ENCODE measurements at places on chromosomes 7 and 10.

DNA sequence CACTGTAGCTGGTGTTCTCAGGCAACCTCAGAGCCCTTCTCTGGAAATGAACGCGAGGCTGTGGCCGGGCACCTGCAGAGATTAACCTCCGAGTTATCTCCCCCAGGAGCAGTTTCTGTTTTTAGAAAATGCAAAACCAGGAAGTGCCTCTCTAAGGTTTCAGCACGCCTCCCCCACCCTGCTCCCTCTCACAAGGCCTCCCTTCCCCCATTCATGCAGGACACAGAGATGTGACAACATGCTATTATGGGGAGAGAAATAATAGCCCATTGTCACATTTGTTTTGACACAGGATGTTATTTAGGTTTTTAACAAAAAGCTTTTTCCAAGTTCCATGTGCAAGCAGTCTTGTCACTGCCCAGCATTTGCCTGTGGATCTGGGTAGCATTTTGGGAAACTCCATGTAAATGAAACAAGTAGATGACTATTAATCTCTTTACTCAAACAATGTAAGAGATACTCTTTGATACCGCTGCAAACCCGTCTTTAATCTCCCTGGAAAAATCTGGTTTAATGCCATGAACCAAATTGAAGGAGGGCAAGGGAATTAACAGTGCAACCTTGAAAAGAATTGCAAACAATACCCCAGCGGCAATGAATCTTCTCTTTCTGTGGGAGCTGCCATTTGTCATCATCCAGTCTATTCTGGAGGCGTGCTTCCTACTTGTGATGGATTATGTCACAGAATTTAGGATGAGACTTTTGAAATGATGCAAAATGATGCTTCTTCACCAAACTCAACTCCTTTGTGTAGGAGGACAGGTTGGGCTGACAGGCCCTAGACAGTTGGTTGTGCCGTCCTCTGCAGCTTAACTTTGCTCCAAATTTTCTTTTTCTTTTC, 86.5 kb upstream of the NMT2 start:
- no peak for DNase-seq

DNA sequence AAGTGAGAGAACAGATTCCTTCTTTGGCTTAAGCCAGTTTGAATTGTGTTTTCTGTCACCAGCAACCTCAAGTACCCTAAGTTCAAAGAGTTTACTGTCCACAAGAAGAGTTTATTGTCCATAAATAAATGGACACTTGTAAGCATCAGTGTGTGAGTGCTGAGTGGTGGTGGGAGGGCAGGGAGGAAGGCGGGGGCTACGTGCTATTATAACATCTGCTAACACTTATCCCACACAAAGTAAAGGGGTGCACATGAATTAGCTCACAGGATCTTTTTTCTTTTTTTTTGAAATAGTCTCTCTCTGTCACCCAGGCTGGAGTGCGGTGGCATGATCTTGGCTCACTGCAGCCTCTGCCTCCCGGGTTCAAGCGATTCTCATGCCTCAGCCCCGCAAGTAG, 87.2 kb downstream of the MICALL2 start:
- DNase-seq = no peak

GRCh38 chr10:103555712-103556111, 62.2 kb downstream of the NEURL1 start:
- DNase-seq = no peak

DNA sequence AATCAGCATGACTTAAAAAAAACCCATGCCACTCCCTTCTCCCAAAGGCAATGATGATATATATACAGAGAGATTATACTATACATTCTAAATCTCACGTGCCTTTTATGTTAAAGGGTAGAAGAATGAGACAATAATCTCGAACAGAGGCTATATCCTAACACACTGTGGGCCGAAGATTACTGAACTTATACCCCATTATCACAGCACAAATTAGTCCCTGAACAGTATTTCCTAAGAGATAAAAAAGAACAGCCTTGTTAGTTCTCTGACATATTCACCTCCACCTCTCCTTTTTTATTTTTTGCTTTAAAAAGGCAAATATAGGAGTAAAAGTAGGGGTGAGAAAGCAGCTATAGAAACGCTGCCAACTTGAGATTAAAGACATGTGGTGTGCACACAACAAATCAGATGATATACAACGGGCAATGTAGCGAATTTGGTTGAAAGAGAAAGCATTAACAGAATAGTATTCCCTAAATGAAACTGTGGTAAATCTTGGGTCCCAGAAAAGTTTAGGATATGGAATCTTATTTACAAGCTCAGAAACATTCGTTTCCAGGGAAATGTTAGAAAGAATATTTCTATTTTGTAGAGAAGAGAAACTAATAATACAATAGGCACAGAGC, 69.5 kb downstream of the JMJD1C start:
- no peak for DNase-seq

- DNase-seq = no peak
Observed at GRCh38 chr10:126808103-126808502, 97.1 kb upstream of the DOCK1 start.

DNA sequence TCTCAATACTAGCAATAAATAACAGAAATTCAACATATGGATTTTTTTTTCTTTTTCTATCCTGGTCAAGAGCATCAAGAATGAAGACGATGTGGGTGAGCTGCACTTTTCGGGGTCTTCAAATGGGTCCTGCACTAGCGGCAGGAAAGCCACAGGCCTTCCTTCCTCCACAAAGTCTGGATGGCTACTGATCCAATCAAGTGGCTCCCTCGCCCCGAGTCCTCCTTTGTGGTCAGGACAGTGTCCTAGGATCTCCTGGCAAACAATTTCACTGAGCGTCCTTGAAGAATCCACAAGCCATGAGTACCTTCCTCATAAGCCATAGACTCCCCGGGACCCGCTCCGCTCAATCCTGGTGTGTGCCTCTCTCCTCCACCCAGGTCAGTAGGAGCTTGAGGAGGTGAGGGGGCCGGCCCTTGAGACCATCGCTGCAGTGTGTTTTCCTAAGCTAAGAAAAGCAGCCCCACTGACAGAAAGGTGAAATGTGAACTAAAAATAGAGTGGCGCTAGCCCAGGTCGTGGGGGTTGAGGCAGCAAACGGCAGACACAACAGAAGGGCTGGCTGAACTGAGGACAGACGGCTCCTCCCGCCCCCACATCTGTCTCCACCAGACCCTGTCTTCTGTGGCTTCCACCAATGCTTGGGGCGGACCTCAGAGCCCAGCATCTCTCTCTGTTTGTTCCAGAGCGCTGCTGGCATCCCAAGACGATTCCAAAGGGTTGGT, 202.3 kb downstream of the HERPUD2 start:
- no peak for DNase-seq

Measured in immature natural killer cell (primary cell).